ENCODE measurements at places on chromosomes 11 and 22.

- no peak for DNase-seq
Observed at GRCh38 chr11:17719938-17720795, 796 bp downstream of the MYOD1 start.

DNA sequence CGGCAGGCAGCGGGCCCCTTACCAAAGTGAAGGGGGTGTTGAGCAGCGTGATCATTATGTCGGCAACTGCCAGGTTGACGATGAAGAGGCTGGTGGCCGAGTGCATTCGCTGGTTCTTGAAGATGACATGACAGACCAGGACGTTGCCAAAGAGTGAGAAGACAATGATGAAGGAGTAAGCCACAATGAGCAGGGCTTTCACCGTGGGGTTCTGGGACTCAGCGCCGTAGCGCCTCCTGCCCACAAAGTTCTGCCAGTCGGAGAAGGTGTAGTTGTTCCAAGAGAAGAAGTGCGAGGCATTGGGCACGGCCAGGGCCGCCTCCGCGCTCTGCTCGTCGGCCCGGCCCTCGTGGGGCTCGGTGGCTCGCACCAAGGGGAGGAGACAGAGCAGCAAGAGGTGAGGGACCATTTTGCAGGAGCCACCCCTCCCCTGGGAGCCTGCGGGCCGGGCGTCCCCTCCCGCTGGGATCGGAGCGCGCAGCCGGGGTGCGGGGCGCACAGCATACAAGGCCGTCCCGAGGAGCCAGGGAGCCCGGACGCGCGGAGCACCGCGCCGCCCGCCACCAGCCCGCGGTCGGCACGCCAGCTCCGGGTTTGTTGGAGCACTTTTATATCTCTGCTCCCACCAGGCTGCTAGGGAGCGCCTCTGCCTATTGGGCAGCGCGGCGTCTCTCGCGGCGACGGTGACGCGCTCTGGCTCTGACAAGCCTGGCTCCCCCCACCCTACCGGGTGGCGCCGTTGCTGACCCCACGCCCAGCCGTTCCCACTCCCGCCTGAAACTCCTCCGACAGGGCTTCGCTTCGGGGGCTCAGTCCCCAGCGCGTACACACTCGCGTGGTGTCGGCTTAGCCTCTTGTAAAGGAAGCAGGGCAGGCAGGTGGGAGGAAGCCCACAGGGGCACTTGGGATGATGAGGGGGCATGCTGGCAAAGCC, at the start of gene GPR83:
TSS of gene GPR83 (minus strand) at position 581 of the 934 bp plus-strand sequence. CDS start at position 409, 172 bp downstream.
- no peak for DNase-seq

GRCh38 chr22:22703715-22704114, 59.3 kb downstream of the GGTLC2 start:
- DNase-seq: no peak

GRCh38 chr22:33361581-33361980, 303.4 kb upstream of the SYN3 start:
- DNase-seq: no peak

DNA sequence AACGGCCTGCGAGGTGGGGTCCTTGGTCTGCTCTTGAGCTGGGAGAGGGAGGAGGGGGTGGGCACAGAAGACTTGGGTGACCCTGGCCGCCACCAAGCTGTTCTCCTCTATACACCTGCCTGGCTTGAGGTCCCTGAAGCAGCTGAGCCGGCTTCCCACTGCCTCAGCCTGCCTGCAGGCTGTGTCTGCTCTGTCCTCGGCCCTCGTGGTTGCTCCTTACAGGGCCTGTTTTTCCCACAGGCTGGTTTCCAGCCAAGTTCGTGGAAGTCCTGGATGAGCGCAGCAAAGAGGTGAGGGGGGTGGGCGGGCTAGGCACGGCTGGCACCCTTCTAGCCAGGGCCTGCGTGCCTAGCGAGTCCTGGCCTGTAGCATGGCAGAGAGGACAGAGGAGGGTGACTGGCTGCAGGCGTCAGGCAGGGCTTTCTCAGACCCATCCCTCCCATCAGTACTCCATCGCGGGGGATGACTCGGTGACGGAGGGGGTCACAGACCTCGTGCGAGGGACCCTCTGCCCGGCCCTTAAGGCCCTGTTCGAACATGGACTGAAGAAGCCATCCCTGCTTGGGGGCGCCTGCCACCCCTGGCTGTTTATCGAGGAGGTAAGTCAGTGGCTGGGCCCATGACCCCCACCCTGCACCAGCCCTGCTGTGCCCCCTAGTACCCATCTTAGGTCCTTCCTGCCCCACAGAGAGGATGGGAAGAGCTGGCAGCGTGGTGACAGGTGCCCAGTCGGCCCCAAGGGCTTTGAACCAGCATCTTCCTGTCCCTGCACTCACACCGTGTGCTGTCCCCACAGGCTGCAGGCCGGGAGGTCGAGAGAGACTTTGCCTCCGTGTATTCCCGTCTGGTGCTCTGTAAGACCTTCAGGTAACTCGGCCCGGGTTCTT, 37.7 kb downstream of the SGSM3 start:
- DNase-seq: no peak

DNA sequence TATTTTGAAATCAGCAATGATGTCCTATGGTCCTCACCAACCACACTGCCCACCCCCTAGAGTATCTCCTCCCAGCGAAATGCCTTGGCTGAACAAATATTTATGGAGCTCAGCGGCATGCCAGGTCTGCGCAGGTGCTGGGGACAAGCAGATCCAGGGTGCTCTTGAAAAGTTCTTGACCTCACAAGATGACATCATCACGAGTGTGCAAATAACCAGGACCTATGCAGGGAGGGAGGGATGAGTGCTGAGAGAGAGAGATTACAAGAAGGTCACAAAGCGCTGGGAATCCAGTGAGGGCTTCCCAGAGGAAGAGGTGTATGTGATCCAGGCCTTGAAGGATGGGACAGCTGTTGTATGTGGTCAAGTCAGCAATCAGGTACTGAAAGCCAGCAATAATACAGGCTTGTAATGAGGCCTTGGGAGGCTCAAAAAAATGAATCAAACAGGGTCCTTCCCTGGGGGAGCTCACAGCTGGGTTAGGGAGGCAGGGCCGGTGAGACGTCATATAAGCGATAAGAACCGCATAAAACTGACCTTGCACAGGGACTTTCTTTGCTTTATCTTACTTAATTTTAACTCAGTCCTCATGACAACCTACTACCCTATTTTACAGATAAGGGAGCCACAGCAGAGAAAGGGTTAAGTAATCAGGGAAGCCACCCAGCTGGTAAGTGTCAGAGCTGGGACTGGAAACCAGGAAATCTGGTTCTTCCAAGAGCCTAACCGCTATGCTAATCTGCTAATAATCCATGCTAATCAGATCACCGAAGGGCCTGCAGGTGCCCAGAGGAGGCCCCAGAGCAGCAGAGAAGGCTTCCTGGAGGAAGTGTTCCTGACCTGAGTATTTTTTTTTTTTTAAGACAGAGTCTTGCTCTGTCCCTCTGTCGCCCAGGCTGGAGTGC, 8.2 kb downstream of the ARRB1 start:
- no peak for DNase-seq

DNA sequence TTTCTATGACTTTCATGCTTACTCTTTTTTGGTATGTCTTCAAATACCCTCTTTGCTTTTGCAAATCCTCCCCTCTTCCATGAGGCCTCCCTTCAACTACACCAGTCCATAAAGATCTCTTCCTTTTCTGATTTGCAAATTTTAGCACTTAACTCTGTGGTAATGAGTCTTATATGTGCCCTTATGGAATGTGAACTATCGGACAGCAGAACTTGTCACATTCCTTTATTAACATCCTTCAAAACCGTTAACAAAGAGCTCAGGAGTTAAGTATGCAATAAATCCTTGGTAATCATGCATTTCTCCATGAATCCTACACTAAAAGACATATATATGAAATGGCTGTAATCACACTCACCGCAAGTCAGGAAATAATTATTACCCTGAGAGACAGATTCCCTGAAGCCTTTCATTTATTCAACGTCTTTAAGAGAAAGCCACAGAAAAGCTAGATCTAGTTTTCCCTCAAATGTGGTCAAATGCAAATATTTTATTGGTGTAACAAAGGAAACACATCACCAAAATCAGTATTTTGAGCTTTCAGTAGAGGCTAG, 7.4 kb downstream of the CLNS1A start:
- no peak for DNase-seq

DNA sequence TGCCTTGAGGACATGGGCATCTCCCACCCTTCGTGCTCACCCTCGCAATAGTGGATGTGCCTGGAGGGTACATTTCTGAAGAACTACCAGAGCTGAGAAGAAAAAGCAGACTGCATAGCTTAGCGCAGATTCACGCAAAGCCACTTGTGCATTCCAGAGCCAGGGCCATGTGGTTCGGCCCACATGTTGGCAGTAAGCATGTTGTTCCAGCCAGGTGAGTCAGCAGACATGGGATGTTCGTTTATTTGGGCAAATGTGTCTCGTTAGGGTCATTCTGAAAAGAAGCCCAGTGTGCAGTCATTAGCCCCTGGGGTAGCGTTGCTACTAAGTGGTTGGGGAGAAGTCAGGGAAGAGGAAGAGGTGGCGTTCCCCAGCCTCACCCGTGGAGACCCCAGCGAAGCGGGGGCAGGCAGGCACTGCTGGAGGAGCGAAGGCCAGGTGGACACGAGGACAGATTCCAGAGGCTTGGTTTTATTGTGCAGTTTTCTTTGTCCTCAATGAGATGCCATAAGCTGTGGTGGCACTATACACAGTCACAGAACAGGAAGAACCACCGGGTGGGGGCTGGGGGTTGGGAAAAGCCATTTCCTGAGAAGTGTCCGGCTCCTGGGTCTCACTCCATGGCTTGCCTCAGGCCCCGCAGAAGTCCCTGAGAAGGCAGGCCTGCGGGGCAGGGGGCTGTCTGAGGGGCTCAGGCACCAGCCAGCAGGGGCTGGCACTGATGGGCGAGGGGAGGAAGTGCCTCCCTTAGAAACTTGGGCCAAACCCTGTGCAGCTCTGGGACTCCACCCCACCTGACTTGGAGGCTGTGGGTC, 5.0 kb downstream of the THY1 start:
- peak; percentile 89 for DNase-seq

- DNase-seq: no peak
Observed at GRCh38 chr11:22725079-22725478, 58.7 kb downstream of the GAS2 start.

GRCh38 chr11:1326435-1327063, 17.1 kb upstream of the TOLLIP start:
- no peak for DNase-seq

GRCh38 chr22:34055525-34056200, 135.4 kb upstream of the LARGE1 start:
- no peak for DNase-seq

DNA sequence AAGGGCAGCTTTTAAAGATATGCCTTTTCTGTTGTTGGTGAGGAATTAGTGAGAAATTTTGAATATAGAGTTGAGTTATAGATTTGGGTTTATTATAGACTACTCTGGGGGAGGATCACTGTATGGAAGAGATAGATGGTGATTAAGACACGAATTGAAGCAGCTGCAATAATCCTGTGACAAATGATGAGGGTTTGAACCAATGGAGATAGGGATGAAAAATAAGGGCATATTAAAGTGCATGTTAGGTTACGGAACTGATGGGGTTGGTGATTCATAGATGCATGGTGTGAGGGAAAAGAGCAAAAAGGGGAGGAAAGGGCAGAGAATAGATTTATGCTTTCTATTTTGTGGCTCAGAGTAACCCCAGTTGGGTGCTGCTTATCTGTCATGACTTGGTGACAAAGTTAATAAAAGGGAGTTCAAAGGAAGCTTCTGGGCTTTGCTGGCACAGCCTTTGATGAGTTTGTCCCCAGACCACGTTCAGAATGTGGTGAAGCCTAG, 11.8 kb downstream of the C11orf87 start:
- DNase-seq: no peak

GRCh38 chr11:94131718-94132115, 3.1 kb downstream of the PANX1 start:
- DNase-seq: no peak

DNA sequence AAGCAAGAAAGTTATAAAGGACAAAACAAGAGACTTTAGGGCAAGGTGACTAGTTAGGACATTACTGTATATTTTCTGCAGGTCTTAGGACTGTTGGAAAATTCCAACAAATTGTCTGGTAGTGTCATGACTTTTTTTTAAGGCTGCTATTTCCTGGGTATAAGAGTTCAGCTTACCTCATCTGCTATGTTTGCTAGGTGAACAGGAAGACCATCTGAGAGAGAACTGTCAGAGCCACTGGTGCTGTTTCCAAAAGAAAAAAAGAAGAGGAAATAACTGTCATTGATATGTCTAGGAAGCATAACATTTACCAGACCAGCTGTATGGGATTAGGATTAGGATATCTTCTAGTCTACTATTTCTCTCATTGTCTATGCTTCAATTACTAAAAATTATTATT, 26.3 kb upstream of the MTCH2 start:
- DNase-seq: no peak

DNA sequence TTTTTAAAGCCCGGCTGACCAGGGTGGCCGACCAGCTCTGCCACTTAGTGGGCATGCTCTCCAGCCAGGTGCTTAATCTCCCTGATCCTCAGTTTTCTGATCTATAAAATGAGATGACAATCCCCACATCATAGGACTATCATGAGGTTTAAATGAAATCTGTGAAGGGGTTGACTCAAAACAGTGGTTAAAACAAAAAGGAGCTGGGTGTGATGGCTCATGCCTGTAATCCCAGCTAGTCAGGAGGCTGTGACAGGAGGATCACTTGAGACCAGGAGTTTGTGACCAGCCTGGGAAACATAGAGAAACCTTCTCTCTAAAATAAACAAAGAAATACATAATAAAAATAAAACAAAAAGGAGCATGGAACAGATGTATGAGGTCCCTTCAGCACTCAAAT, 3.6 kb upstream of the C11orf86 start:
- no peak for DNase-seq

GRCh38 chr22:31229402-31230079, 17.4 kb downstream of the LIMK2 start:
- no peak for DNase-seq

- DNase-seq: no peak
Observed at GRCh38 chr11:121143921-121144320, 42.9 kb downstream of the TECTA start.

DNA sequence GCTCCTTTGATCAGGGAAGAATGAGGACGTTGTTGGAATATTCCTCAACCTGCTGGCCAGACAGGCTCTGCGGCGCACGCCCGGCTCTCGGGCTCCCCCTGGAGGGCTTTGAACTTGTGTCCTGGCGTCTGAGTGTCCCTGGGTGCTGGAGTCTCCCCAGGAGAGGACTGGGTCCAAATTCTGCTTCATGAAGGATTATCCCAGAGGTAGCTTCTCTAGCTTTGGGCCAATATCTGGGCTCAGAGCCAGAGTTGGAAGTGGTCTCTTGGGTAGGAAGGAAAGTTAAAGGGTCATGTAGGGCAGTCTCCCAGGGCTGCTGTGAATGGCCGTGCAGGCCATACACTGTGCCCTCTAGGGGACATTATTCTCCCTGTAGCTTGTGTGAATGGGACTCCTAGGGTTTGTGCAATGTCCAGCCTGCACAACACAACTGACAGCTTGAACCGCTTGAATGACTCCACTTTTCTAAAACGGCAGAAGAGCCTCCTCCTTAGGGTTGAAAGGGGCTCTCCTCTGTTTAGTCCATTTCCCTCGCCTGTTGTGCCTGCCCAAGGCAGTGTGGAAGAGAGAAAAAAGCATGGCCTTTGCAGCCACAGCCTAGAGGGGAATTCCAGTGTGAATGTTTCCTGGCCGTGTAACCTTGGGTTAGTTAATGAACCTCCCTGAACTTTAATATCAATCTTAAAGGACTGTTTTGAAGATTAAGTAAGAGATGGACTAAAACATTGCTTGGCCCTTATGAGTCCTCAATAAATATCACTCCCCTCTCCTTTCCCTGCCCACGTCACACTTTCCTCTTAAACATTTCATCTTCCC, 111.2 kb upstream of the THY1 start:
- DNase-seq: no peak

Data from AG04449 (cell line).